Tibial artery (tissue), 4 donors: ENCODE measurements at places on chromosomes 11 and 22.

GRCh38 chr11:68271023-68271780, 571 bp downstream of the C11orf24 start:
- peaks cover 19% of the 10 kb centered on the region for H3K36me3 ChIP-seq
- peak overlapping the region; percentile 73 for H3K4me3 ChIP-seq
- no peaks in the 10 kb centered on the region for H3K27me3 ChIP-seq
- peaks cover 17% of the 10 kb centered on the region for H3K4me1 ChIP-seq

DNA sequence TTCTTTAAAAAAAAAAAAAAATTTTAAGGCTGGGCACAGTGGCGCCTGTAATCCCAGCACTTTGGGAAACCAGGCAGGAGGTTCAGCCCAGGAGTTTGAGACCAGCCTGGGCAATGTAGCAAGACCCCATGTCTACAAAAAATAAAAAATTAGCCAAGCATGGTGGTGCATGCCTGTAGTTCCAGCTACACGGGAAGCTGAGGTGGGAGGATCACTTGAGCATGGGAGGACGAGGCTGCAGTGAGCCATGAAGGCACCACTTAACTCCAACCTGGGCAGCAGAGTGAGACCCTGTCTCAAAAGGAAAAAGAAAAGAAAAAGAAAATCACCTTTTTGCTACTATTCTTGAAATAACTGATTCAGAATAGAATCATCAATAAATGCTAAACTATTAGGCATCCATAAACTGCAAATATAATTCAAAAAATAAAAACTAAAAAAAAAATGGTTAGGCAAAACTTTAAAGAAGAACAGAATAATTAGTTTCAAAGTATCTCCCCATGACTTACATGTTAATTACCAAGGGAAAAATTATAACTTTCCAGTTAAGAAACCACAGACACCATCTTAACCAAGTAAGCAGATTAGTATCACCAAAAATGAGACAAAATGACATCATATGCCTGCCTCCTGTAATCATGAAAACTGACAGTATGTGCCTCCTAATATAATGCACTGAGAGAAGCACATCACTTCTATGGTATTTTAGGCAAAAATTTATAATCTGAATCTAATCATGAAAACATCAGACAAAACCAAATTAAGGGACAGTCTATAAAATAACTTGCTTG, 63.6 kb downstream of the DENND5A start:
- peaks cover 5% of the 10 kb centered on the region for H3K4me1 ChIP-seq
- H3K27me3 ChIP-seq = no peaks in the 10 kb centered on the region
- no peak overlapping the region for H3K27ac ChIP-seq
- H3K36me3 ChIP-seq = peaks cover 13% of the 10 kb centered on the region
- no peak for DNase-seq

DNA sequence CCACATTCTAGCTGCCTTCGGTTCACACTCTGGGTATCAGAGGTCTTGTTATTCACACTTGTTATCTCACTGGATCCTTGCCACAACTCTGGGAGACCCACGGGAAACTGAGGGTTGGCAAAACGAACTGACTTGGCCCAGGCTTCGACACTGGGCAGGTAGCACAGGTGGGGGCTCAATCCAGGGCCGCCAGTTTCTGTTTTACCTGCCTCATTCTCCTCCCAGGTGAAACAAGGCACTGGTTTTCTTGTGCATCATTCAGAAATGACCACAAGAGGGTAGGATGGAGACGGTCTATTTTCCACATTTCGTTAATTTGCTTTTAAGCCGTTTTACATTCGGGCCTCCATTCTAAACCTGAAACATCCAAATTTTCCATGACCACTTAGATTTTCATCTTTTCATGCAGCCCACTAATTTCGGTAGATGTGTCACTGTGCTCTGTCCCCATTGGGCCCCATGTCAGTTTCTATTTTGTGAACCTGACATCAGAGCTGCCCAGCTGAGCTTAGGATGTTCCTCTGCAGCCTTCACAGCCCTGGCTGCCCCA, 108.1 kb downstream of the KIAA1671 start:
- H3K27me3 ChIP-seq = no peaks in the 10 kb centered on the region
- no peaks in the 10 kb centered on the region for H3K4me1 ChIP-seq
- H3K4me3 ChIP-seq = no peak overlapping the region
- no peak for DNase-seq

GRCh38 chr11:112651386-112651785, 309.8 kb upstream of the NCAM1 start:
- DNase-seq = no peak
- no peak overlapping the region for H3K4me3 ChIP-seq
- H3K27me3 ChIP-seq = no peaks in the 10 kb centered on the region
- no peak overlapping the region for H3K27ac ChIP-seq
- H3K4me1 ChIP-seq = no peaks in the 10 kb centered on the region
- no peaks in the 10 kb centered on the region for H3K36me3 ChIP-seq

- no peaks in the 10 kb centered on the region for H3K36me3 ChIP-seq
- H3K27ac ChIP-seq = no peak within 1 kb of the TSS
- DNase-seq = peak; percentile 32
- H3K4me1 ChIP-seq = peaks cover 16% of the 10 kb centered on the region
- H3K4me3 ChIP-seq = peak within 1 kb of the TSS; percentile 44
- H3K27me3 ChIP-seq = no peaks in the 10 kb centered on the region
These were observed at the start of gene CNTN5 for GRCh38 chr11:99020352-99021225. Gene CNTN5 (plus strand): TSS chr11:99020949.

DNA sequence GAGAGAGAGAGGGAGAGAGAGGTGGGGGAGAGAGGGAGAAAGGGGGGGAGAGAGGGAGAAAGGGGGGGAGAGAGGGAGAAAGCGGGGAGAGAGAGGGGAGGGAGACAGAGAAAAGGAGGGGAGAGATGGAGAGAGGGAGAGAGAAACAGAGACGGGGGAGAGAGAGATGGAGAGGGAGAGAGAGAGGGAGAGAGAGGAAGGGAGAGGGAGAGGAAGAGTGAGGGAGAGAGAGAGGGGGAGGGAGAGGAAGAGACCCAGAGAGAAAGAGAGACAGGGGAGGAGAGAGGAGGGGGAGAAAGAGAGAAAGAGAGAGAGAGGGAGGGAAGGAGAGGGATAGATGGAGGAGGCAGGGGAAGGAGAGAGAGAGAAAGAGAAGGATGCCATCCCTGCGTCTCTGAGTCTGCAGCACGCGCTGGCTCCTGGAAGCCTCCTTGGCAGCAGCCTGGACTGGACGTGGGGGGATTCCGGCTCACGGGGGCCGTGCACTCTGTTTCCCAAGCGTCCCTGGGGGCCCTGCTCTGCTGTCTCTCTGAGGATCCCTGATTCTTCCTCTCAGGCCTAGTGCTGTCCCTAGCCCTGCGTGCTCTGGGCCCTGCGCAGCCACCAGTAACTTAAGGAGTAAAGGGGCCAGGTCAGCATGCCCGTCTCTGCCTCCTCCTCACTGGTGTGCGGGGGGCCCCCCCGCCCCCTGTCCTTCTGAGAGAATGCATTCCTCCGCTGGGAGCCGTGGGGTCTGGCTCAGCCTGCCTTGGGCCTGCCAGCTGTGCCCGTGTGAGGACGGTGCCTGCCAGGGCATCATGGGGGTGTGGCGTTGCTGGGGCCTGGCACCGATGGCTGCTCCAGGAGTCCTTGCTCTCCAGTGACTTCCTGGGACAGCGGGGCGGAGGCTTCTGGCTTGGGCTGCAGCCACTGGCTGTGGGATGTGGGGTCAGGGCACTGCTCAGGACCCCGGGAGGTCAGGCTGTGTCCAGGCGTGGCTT, 429.5 kb downstream of the TBC1D22A start:
- DNase-seq = peak; percentile 59
- no peaks in the 10 kb centered on the region for H3K36me3 ChIP-seq
- H3K4me3 ChIP-seq = no peak overlapping the region
- no peak overlapping the region for H3K27ac ChIP-seq
- no peaks in the 10 kb centered on the region for H3K4me1 ChIP-seq

DNA sequence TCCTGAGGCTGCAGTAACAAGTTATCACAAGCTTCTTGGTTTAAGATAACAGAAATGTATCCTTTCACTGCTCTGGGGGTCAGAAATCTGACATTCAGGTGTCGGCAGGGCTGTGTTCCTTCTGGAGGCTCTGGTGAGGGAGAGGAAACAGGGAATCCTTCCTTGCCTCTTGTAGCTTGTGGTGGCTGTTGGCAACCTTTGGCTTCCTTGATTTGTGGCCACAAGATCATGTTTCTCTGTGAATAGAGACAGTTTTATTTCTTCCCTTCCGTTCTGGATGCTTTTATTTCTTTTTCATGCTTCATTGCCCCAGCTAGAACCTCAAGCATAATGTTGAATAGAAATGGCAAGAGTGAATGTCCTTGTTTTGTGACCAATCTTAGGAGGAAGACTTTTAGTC, 44.0 kb downstream of the MPPED1 start:
- no peaks in the 10 kb centered on the region for H3K4me1 ChIP-seq
- H3K36me3 ChIP-seq = no peaks in the 10 kb centered on the region
- no peaks in the 10 kb centered on the region for H3K27me3 ChIP-seq
- H3K27ac ChIP-seq = no peak overlapping the region

DNA sequence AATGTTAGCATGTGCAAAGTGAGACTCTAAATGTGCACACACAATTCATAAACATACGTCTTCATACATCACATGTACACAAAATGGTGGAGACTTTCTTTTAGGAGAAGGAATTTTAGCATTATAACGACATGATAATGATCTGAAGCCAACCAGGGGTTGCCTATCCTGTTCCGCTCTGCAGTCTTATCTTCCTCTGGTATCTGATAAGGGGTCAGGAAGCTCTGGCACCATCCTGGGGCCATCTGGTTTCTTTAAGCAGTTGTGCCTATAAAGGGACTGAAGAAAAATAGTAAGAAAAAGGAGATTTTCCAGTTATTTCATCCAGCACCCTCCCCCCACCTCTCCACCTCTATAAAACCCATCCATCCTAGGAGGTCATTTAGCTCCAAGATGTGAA, 5.8 kb upstream of the NUP50 start:
- no peak overlapping the region for H3K27ac ChIP-seq
- no peak for DNase-seq
- no peaks in the 10 kb centered on the region for H3K27me3 ChIP-seq
- peaks cover 7% of the 10 kb centered on the region for H3K36me3 ChIP-seq

DNA sequence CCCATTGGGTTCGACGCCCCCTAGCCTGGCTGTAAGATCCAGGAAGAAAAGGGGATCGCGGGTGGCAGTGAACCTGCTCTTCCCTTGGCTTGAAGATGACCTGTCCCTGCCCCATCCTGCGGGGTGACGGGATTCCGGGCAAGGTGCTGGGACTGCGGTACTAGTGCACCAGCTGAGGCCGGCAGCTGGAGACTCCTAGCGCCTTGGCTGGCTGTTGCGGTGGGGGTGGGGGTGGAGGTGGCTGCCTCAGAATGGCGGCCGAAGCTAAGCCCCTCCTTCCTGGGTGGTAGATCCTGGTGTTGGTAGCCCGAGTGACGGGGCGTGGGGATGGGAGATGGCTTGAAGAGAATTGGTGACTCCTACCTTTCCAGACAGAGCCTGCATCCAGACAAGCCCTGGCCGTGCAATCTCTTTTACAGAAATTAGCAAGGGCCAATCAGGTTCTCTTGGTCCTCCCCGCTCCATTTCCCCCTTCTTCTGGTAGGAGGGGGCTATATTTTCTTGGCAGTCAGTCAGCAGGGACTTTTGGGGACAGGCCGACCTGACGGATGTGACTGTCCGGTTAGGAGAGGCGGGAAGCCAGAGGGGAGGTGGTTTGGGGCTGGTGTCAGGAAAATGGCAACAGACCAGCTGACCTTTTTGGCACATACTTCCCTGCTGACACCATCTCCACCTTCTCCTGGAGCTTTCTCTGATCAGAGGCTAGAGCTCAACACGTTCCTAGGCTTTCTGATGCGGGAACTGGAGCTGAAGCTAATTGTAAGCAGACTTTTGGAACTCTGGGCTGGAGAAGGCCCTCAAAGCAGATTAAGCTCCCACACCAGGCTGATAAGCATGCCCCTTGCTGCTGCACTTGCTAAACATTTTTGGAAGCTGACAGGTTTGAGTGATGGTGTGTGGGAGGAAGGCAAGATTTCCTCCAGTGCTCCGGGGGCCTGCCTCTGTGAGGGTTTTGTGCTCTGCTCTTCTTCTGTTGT, 2.0 kb downstream of the NAV2 start:
- peak overlapping the region; percentile 95 for H3K27ac ChIP-seq
- H3K4me1 ChIP-seq = peaks cover 71% of the 10 kb centered on the region
- H3K36me3 ChIP-seq = no peaks in the 10 kb centered on the region
- H3K27me3 ChIP-seq = no peaks in the 10 kb centered on the region
- peak overlapping the region; percentile 96 for H3K4me3 ChIP-seq
- peak; percentile 79 for DNase-seq

- H3K27me3 ChIP-seq = peaks cover 96% of the 10 kb centered on the region
- no peak for DNase-seq
- H3K27ac ChIP-seq = no peak overlapping the region
- no peaks in the 10 kb centered on the region for H3K36me3 ChIP-seq
- no peak overlapping the region for H3K4me3 ChIP-seq
These were observed 10.4 kb upstream of the CACNA1I start for GRCh38 chr22:39560127-39560526.

DNA sequence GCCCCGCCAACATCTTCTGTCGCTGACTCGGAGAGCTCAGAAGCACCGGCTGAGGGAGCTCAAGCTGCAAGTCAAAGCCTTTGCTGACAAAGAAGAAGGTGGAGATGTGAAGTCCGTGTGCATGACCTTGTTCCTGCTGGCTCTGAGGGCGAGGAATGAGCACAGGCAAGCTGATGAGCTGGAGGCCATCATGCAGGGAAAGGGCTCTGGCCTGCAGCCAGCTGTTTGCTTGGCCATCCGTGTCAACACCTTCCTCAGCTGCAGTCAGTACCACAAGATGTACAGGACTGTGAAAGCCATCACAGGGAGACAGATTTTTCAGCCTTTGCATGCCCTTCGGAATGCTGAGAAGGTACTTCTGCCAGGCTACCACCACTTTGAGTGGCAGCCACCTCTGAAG, 6.7 kb downstream of the RAG1 start:
- no peaks in the 10 kb centered on the region for H3K36me3 ChIP-seq
- peaks cover 12% of the 10 kb centered on the region for H3K4me1 ChIP-seq
- H3K4me3 ChIP-seq = no peak overlapping the region

- no peak overlapping the region for H3K27ac ChIP-seq
- no peak overlapping the region for H3K4me3 ChIP-seq
- H3K36me3 ChIP-seq = no peaks in the 10 kb centered on the region
These were observed 14.1 kb upstream of the SELENOH start for GRCh38 chr11:57727185-57727584.

- no peaks in the 10 kb centered on the region for H3K4me1 ChIP-seq
- no peaks in the 10 kb centered on the region for H3K27me3 ChIP-seq
- no peaks in the 10 kb centered on the region for H3K36me3 ChIP-seq
- no peak for DNase-seq
- H3K4me3 ChIP-seq = no peak overlapping the region
These were observed 26.5 kb downstream of the SYT13 start for GRCh38 chr11:45259592-45259991.
